ENCODE measurements at places on chromosomes 13 and 19.

- no peak for DNase-seq
These were observed 29.9 kb downstream of the CAPN12 start for GRCh38 chr19:38714354-38714778.

- DNase-seq: peak; percentile 57
These were observed 1.9 kb downstream of the MRPS12 start for GRCh38 chr19:38932425-38933179.

GRCh38 chr13:34343413-34343940 is 525.5 kb downstream of the RFC3 start:
- DNase-seq: no peak

- peak; percentile 81 for DNase-seq
These were observed 2.0 kb upstream of the ARHGAP45 start for GRCh38 chr19:1064661-1065605.

DNA sequence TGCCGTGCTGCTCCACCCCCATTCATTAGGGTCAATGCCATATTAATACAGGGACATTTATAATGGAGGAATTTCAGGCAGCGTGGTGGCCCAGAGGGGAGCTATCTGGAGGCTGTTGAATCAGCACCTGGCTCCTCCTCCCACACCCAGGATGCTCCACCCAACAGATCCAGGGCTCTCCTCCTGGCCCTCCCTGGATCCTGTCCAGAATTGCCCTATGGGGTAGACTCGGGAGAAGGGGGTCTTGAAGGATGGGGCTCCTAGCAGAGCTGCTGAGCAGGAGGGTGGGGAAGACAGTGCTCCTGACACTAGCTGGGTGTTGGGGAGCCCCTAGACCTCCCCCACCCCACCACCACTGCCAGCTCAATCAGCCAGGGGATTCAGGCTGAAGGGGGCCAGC is 5.2 kb upstream of the OR10H5 start:
- DNase-seq: no peak

- DNase-seq: no peak
These were observed 7.3 kb downstream of the ANGPTL4 start for GRCh38 chr19:8371011-8371804.

DNA sequence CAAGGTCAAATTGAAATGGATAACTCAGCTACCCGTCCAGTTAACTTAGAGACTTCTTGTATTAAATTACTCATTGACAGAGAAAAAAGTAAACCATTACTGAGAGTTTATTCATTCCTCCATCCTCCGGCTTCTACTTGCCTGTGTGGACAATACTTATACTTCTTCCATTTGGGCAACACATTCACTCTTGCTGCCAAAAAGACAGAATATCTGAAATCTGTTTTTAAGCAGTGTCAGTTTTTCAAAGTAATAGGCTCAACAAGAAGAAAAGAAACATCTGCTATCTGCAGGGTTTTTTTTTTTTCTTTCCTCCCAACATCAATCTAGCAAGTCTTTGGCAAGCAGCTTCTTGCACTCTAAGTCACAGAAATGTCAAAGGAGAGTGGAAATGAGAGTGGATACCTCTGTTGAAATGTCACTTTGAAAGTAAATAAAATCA is 1142.8 kb downstream of the PCDH9 start:
- no peak for DNase-seq

DNA sequence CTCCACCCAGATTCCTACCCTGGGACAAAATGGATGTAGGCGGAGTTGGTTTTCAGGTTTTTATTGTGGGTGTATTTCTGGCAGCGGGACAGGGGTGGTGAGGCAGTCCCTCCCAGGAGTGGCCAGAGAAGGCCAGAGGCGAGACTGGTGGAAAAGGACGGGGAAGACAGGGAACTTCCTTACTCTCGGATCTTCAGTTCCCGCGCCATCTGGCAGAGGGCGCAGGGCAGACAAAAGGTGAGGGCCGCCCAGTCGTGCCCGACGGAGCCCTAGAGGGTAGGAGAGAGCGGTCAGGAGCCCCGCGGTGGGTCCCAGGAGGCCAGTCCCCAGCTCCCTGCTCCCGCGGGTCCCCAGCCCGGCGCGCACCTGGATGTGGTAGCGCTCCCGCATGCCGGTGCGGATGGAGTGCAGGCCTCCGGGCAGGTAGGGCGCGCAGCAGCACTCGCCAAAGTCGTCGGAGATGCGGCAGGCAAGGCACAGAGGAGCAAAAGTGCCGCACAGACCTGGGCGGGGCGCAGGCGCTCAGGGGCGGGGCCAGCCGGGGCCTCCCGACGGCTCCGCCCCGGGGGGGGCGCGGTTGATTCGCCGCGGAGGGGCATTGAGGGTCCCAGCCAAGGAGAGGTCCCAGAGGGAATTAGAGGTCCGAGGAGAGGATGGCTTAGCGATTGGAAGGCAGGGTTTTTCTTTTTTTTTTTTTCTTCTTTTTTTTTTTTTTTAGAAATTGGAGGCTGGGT is 3.0 kb downstream of the CNFN start:
- peak; percentile 80 for DNase-seq

- DNase-seq: no peak
These were observed 199.2 kb downstream of the LACC1 start for GRCh38 chr13:44078806-44079376.

DNA sequence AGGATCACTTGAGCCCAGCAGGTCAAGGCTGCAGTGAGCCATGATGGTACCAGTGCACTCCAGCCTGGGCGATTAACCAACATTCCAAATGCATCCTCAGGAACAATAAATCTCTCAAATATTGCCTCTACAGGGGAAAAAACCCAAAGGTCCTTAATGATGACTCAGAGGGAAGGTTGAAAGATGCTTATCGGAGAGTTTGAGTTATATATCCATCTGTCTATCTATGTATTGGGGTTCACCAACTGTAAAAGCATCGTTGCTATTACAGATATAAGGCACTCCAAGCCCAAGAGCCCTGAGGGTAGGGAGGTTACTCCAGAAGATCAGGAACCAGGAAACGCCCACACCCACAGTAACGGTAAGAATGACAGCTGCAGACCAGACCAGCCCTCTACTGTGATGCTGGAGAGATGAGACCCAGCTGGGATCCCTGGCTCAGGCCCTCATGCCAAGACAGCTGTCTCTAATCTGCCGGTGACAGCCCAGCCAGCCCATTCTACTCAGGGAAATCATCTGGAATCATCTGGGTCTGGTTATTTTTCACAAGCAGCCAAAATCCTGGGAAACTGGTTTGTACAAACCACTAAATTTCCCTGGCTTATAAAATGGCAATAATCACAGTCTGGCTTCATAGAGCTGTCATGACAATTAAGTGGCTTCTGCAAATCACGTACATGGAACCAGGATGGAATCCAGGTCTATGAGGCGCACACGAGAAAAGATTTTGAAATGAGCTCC is 23.8 kb downstream of the TEX101 start:
- peak; percentile 28 for DNase-seq

GRCh38 chr19:30999726-31000125 is 349.5 kb downstream of the TSHZ3 start:
- DNase-seq: no peak

DNA sequence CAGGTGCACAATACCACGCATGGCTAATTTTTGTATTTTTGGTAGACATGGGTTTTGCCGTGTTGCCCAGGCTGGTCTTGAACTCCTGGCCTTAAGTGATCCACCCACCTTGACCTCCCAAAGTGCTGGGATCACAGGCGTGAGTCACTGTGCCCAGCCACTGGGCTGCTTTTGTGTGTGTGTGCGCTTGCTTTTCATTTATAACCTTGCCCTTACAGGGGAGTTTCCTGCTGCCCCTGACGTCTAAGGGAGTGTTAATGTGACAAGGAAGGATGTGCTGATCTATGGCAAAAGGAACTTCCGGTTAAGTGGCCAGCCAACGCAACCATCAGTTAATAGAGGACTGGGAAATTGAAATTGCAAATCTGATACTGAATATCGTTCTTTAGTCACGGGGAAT is 57.7 kb downstream of the ING1 start:
- no peak for DNase-seq
